Heart left ventricle (tissue), 16 donors: ENCODE measurements at places on chromosomes 7 and 10.
A peak's percentile ranks its signal among the peaks of the same experiment; 100 is the strongest.

GRCh38 chr10:99544322-99544721 lies 11.6 kb downstream of the NKX2-3 start:
- no peak for DNase-seq

DNA sequence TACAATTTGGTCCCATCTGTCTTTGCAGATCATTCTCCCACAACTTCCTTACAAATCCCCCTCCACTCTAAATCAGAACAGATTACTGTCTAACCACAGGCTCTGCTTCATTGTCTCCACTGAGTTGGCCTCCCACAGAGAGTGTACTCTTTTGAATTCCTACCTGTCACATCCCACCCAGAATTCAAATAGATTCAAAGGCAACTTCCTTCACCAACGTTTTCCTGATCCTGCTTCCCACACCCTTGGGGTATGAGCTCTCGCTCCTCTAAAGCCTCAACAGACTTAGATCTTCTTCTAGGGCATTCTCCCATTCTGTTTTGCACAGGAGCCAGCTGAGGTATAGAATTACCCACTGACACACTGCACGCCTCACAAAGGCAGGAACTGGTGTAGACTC lies 197.8 kb upstream of the CDCA7L start:
- no peak for DNase-seq

DNA sequence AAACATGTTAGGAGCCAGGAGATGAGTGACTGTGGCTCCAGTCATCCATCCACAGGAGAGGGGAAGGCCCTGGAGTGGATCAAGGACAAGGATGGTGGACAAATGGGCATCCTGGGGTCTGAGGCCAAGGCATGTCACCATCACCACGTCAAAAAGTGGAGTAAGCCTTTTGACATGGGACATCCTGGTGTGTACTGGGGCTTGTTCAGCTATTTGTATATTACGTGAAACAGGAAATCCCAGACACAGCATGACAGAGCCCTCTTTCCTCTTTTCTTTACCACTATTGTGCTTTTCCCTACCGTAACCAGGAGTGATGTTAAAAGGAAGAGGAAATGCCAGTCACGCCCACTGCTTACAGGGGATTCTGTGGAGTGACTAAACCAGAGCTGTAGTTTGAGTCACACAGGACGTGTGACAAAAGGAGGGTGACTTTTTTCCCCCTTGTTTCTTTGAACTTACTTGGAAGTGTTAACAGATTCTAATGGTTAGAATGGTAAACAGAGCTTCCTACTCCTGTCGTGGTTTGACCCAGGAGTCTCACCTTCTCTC lies 15.4 kb downstream of the ACSL5 start:
- no peak for DNase-seq

- DNase-seq, result no peak
Measured at GRCh38 chr10:62001898-62002297, 100.4 kb downstream of the ARID5B start.

GRCh38 chr10:23717913-23718312 lies 279.0 kb downstream of the OTUD1 start:
- no peak for DNase-seq

- no peak for DNase-seq
Measured at GRCh38 chr10:61409157-61409556, 44.0 kb downstream of the TMEM26 start.

DNA sequence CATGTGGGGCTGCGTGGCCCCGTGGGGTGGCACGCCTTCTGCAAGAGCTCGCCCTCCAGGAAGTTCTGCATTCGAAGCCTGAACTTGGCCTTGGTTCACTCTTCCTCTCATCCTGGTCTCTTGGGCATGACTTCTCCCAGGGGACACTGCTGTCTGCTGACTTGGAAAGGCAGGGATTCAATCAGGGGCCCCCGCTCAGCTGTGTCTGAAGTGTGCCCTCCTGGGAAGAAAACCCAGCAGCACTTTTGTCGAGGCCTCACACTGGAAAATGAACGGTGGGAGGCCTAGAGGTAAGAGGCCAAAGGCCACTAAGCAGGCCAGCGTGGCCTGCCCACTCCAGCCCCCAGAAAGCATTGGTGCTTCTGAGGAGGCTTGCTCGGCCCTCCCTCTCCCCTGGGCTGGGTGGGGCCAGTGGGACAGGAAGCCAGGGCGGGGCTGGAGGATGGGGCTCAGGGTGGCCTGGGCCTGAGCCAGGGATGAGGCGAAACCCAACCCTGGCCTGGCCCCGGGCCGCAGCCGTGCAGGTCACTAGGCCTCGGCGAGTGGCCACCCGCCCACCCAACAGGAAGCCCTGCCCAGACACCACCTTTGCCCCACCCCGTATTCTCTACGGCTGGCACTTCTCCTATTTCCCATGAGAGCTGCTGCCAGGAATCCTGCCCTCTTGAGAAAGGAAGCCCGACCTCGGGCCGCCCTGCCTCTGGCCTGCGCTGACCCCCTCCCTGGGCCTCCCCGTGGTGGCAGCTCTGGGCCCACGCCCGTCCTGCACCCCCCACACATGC lies 81.1 kb downstream of the ZMIZ1 start:
- peak; percentile 92 for DNase-seq

DNA sequence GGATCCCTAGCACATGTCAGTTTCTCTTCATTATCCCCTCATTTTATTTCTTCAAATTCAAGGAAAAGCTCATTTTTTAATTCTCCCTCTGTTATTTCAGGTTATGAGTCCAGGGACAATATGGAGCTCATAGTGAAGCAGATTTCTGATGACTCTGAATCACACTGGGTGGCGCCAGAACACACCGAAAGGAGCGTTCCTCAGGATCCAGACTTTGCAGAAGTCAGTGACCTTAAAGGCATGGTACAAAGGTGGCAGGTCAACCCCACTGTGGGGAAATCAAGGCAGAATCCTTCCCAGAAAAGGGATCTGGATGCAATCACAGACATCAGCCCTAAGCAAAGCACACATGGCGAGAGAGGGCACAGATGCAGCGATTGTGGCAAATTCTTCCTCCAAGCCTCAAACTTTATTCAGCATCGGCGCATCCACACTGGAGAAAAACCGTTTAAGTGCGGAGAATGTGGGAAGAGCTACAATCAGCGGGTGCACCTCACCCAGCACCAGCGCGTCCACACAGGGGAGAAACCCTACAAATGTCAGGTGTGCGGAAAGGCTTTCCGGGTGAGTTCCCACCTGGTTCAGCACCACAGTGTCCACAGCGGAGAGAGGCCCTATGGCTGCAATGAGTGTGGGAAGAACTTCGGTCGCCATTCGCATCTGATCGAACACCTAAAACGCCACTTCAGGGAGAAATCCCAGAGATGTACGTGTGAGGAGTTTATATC lies 21.4 kb downstream of the ZKSCAN5 start:
- no peak for DNase-seq

DNA sequence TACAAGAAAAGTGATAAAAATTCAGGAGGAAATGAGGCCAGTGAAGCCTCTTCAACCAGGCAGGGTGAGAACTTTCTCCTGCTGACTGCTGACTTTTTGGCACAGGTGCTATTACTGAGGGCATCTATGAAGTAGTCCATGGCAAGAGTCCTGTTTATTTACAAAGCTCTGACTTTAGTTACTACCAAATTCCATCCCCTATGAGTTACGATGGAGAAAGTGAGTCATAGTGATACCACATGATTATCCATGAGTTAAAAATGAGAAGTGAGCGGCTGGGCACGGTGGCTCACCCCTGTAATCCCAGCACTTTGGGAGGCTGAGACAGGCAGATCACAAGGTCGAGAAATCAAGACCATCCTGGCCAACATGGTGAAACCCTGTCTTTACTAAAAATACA lies 19.9 kb downstream of the CCDC3 start:
- DNase-seq, result no peak

GRCh38 chr7:120502825-120503224 lies 229.8 kb downstream of the KCND2 start:
- no peak for DNase-seq

DNA sequence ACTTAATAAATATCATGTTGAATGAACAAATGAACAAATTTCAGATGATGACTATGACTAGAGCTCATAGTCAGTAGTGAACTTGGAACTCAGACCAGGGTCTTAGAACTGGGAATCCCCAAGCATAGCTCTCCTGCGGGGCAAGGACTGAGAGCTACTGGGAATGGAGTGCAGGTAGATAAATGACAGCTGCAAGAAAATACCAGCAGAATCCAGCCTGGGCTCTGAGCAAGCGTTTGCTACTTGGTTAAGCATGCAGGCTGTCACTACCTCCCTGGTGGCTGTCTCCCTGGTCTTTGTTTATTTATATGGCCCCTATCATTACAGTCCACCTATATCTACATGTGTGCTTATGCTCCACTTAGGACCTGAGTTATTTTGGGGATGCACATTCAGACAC lies 208.4 kb downstream of the POU6F2 start:
- no peak for DNase-seq

DNA sequence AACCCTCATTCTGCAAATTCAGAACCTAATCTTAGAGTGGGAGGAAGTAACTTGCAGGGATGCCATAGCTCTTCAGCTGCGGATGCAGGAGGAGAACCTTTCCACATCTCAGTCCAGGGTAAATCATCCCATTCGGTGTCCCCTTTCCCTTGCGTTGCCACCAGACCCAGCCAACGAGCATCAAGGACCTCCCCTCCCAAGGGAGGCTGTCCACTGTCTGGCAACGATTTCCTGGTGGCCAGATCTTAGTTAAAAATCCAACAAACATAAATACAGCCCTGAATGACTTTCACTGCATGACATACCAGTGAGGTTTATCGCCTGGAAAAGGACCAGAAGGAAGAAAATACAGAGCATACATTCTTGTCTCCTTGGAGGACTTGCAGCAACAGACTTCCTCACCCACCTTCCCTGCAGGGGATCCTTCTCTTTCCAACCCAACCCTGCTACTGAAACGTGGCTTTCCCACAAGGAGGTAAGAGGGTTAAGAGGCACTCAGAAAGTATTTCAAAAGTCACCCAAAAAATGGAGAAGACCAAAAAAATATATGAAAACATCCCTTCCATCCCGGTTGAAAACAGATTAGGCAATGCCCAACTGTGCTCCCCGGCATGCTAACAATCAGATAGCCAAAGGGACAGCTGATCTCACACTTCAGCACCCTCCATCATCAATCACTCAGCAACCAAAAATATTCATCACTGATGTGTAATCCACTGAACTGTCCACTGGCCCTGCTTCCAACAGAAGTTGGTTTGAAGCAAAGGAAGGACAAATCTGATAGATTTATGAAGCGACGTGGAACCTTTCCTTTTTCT lies 206.6 kb downstream of the TNS3 start:
- no peak for DNase-seq

DNA sequence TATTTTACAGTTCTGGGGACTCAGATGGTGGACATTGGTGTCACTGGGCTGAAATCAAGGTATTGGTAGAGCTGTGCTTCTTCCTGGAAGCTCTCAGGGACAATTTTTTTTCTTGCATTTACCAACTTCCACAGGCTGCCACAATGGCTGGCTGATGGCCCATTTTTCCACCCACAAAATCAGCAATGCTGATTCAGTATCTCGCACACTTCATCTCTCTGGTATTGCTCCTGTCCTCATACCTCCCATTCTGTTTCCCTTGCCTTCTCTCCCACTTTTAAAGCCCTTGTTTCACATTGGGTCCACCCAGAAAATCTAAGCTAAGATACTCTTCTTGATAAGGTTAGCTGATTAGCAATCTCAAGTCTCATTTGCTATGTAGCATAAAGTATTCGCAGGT lies 530.9 kb upstream of the POM121L12 start:
- no peak for DNase-seq

DNA sequence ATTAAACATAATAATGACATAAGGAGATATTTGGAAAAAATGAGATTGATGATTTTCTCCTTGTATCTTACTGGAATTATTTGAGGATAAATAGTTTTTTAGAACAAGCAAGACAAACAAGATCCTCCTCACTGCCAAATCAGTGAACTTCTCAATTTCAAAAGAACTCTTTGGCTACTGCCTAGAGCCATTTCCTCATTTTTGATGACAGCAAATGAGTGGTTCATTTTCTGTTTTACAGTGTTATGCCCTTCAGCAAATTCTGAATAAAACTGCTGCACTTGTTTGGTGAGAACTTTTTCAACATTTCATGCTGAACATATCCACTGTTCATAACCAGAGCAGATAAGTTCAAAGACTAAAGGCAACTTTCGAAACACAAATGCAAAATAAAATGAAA lies 42.5 kb upstream of the AHR start:
- no peak for DNase-seq

- DNase-seq, result no peak
Measured at GRCh38 chr10:116732573-116732972, 9.8 kb downstream of the HSPA12A start.

- DNase-seq, result no peak
Measured at GRCh38 chr10:84818961-84819360, 490.6 kb downstream of the CCSER2 start.

GRCh38 chr10:3094609-3095036 lies 27.3 kb downstream of the PFKP start:
- DNase-seq, result no peak

- peak; percentile 96 for DNase-seq
Measured at GRCh38 chr10:7818295-7819120, at the start of gene TAF3. TSS of gene TAF3 (plus strand) at chr10:7818505. CDS start at chr10:7818710, 205 bp downstream.

GRCh38 chr7:13982940-13983677 lies 6.4 kb downstream of the ETV1 start:
- no peak for DNase-seq

DNA sequence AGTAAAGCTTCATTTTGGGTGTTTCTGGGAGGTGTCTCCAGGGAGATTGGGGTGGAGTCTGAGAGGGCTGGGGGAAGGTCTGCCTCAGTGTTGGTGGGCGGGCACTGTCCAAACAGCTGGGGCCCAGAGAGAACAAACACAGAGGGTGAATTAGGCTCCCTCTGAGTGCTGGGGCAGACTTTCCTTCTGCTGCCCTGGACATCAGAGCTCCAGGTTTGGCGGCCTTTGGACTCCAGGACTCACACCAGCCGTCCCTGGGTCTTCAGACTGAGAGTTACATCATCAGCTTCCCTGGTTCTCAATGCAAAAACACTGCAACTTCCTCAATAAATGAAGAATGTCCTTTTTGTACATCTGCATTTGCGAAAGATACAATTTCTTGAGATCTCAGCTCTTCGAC lies 427.4 kb downstream of the PTPRN2 start:
- no peak for DNase-seq

DNA sequence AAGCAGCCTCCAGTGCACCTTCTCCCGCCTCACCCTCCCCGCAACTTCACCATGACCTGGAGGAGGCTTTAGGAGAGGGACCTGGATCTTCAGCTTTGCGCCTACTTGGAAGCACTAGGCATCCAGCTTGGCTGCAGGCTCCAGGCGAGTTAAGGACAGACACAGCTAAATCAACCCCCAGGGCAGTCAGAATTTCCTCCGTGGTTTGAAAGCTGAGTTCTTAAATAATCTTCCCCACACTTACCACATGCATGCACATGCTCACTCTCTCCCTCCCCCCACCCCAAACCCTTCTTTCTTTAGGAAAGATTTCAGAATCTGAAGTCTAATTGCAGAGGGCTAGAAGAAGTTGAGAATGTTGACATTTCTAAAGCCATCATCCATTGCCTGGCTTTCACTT lies 36.7 kb upstream of the LRRC4 start:
- no peak for DNase-seq

DNA sequence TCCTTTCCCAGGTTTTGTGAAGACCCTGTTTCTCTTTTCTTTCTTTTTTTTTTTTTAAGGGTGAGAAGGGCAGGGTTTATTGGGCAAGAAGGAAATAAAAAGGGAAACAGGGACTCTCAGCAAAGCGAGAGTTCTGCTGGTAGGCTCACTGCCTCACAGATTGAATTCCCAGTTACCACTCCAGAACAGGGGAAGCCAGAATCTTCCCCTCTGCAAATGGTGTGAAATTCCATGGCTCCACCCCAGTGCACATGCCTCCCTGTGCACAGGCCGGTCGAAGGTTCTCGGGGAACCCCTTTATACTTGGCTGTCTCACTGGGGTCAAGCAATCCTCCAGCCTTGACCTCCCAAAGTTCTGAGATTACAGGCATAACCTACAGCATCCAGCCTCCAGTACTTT lies 10.5 kb upstream of the GUSB start:
- DNase-seq, result no peak

GRCh38 chr7:137006293-137006692 lies 137.8 kb downstream of the CHRM2 start:
- no peak for DNase-seq
